ENCODE measurements at places on chromosomes 13 and 19.

DNA sequence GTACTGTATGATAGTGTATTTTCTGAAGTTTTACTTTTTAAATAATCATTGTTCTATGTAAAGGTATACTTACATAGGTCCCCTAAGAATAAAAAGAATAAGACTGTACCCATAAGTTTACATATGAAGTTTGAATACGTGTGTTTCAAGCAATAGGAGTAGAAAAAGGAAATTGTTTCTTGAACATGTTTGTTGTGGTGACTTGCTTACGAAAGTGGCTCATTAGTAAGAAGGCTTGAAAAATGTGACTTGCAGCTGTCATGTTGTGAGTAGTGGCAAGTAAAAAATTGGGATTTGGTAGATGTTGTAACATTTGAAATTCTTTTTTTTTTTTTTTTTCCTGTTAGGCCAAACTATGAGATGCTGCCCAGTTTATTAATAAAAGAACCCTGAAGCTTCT lies 203.3 kb downstream of the LMO7 start:
- DNase-seq, result no peak

DNA sequence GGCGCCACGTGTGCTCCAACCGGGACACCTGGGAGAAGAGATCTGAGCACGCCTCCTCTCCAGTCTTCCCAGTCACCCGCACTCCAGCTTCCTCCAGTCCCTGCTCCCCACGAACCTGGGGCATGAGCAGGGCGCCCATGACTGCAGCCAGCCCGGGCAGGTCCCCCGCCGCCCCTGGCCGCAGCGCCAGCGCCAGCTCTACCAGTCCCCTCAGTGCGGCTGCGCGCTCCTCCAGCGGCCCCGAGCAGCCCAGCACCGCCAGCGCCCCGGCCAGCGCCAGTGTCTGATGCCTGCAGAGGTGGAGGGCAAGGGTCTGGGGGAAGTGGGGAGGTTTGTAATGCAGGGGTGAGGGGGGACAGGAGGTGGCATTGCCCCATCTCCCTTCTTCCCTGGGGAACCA lies 13.1 kb downstream of the SH2D3A start:
- DNase-seq, result no peak

GRCh38 chr13:34250151-34250670 lies 432.3 kb downstream of the RFC3 start:
- no peak for DNase-seq

GRCh38 chr13:37657134-37657533 lies 58.6 kb upstream of the POSTN start:
- DNase-seq, result no peak

DNA sequence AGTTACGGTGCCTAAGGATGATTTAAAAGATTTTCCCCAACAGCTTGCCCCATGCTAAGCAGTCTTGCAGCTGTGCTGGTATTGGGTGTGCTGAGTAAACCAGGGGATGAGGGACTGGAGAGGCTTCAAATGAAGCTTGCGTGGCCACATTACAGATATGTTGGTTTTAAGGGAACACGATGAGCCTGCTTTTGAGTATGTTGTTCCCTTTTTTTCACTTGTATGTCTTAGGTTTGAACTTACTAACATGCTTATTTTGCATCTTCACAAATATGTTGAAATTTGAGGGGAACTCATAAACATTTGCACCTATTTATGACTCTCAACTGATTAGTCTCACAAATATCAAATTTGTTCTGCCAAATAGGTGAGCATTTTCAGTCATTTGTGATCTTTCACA lies 2.0 kb upstream of the IL17D start:
- no peak for DNase-seq

DNA sequence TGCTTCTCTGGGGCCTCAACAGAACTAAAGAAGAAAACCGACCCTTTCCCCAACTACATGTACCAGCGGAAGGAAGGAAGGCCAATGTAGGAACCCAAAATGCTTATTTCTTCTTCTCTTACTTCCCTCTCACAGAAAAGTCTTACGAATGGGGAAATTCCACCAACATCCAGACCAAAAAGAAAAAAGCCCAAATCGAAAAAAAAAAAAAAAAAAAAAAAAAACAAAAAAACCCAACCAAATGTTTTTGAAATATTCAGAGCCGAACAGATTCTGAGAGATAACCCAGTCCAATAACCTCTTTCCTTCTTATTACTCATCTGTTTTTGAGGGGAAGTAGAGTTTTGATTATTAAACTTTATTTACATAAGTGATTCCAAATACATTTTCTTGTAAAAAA lies 3.9 kb downstream of the PPM1N start:
- no peak for DNase-seq

- DNase-seq, result no peak
Observed at GRCh38 chr19:33279430-33280350, 22.6 kb downstream of the CEBPA start.

DNA sequence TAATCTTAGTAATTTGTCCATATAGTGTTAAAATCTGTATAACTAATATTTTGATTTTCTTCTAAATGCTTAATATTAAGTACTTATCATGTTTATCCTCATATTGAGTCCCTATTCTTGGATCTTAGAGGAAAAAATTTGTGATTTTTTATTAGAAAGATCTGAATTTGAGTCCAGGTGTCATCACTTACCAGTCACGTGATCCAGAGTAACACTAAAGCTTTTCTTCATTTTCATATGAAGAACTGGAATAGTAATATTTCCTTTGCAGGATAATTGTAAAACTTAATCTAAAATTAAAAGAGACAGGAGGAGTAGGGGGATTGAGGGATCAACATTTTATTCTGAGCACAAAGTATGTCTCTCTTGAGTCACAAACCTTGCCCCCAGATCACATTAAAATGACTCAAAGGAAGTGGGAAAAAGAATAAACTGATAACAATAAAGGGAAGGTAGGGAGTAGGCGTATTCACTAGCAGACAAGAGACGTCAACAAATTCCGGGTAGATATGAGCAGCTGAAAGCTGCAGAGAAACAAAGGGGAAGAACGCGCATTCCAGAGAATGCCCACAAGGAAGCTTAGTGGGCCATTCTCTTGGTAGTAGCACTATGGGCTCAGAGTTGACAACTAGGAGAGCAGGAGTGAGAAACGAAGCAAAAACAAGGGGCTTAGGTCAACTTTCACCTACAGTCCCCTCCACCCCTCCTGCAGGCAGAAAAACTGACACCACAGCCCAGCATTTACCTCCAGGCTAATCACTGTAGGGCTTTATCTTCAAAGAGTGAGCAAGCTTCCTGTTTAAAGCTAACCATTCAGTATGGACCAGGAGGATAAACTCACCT lies 123.1 kb downstream of the SPRY2 start:
- DNase-seq, result no peak

DNA sequence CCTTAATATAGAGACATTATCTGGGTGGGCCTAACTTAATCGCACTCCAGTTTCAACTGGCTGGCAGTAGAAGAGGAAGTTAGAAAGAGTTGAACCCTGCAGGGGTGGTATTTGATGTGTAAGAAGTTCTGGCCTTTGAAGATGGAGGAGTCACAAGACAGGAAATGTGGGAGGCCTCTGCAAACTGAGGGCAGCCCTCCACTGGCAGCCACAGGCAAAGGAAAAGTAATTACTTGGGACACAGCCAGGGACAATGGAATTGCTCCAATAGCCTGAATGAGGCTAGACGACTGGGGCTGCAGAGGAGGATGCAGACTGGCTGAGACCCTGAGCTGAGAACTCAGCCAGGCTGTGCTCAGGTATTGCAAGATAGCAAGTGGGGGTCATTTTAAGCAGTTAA lies 703.3 kb upstream of the ARGLU1 start:
- DNase-seq, result no peak

GRCh38 chr19:49581007-49581508 lies at the start of gene PRRG2:
Gene PRRG2, plus strand, starts transcription at chr19:49581316. Its CDS starts 1,904 bp downstream, at chr19:49583220.
- DNase-seq, result no peak

DNA sequence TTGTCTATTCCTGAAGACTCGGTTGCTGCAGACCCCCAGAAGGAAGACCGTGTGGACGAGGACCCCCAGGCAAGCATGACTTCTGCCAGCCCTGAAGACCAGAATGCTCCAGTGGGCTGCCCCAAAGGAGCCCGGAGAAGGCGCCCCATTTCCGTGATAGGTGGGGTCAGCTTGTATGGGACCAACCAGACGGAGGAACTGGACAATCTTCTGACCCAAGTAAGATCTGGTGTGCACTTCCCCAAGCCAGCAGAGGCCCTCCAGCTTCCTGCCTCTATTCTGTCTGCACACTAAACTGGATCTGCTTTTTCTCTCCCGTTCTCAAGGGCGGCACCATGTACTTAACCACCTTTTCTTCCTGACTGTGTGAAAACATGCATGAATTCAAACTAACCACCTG lies 59.8 kb upstream of the C1QTNF9 start:
- DNase-seq, result no peak

- no peak for DNase-seq
Observed at GRCh38 chr13:41680900-41681299, 223.6 kb downstream of the RGCC start.

DNA sequence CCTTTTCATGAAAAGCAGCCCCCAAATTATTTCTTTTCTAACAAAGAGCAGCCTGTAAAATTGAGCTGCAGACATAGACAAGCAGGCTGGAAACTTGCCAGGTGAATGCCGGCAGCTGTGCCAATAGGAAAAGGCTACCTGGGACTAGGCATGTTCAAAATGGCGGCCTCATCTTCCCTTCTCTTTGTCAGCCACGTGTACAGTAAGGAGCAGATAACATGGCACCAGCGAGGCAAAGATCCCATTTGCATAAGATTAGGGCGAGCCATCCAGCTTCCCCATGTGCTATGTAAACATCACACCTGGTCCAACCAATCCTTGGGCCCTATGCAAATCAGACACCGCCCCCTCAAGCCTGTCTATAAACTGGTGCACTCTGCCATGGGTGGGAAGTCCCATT lies 31.2 kb upstream of the CACNA1A start:
- no peak for DNase-seq

GRCh38 chr13:47038188-47038587 lies 141.3 kb upstream of the HTR2A start:
- no peak for DNase-seq

- no peak for DNase-seq
Observed at GRCh38 chr19:29887442-29887855, 54.6 kb upstream of the URI1 start.

DNA sequence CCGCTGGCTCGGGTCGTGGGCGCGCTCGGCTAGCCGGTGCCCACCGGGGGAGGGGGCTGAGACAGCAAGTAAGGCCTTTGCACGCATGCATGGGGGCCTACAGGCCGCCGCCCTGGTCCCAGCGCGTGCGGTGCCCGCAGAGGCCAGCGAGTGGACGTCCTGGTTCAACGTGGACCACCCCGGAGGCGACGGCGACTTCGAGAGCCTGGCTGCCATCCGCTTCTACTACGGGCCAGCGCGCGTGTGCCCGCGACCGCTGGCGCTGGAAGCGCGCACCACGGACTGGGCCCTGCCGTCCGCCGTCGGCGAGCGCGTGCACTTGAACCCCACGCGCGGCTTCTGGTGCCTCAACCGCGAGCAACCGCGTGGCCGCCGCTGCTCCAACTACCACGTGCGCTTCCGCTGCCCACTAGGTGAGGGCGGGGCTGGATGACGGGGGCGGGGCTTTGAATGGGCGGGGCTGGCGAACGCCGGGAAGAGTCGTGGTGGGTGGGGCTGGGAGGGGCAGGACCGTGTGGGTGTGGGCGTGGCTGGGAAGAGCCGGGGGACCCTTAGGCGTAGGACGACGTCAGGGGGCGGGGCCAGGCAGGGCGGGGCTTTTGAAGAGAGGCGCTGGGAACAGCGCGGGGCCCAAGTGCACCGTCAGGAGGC lies 2.1 kb downstream of the CILP2 start:
- DNase-seq, result peak; percentile 90

DNA sequence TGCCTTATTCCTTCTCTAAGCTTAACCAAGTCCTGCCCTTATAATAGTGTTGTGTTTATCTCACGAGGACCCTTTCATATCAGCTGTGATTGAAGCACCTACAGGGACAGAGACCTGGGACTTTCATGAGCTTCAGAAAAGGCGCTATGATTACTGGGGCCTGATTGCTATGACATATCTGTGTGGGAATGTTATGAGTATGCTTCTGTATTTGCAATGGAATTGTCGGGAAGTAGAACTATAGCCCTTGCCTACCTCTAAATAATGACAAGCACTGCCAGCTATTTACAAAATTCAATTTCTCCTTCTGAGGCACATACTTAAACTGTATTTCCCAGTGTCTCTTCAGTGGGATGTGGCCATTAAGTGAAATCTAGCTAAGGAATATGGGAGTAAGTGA lies 191.5 kb downstream of the LHFPL6 start:
- no peak for DNase-seq

- DNase-seq, result no peak
Observed at GRCh38 chr13:101155920-101156319, 260.4 kb downstream of the NALCN start.

GRCh38 chr19:34972163-34972705 lies 8.2 kb upstream of the ZNF792 start:
- no peak for DNase-seq

Data from aorta (tissue), 5 donors.